ENCODE measurements at places on chromosomes 3 and 15. TPM values are rescaled to one million over a fixed set of nuclear protein-coding genes. Genes with fewer than 3 reads are reported as not detected.

DNA sequence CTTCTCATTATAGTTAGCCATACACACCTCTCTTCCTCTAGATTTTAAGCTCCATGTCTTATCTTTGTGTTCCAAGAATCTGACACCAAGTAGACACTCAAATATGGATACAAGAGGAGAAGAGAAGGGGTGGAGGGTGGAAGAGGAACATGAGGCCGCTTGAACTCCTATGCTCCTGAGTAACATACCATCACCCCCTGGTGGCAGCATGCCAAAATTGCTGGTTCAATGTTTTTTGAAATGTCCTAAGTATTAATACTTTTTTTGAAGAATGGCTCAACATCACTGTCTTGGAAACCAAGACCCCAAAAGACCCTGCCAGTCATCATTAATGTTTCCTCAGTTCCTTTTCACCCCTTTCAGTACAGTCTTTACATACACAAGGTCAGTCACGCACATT lies 71.8 kb upstream of the HACD2 start:
- no peak for DNase-seq

GRCh38 chr15:82129761-82130160 lies 83.9 kb upstream of the MEX3B start:
- DNase-seq, result no peak

DNA sequence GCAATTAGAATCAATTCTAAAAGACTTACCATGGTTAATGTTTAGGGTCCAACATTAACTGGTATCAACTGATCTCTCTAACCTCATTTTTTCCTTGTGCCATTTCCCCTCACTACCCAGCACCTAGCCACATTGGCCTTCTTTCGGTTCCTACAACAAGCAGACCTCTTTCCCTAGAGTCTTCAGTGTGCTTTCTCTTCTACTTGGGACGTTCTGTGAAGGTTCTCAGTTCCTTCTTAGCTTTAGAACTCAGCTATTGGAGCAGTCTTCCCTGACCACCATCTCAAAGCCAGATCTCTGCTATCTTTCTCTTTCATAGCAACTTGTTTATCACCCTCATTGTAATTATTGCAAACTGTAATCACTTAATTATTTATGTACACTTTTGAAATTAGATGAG lies 31.5 kb upstream of the MINDY4B start:
- no peak for DNase-seq

DNA sequence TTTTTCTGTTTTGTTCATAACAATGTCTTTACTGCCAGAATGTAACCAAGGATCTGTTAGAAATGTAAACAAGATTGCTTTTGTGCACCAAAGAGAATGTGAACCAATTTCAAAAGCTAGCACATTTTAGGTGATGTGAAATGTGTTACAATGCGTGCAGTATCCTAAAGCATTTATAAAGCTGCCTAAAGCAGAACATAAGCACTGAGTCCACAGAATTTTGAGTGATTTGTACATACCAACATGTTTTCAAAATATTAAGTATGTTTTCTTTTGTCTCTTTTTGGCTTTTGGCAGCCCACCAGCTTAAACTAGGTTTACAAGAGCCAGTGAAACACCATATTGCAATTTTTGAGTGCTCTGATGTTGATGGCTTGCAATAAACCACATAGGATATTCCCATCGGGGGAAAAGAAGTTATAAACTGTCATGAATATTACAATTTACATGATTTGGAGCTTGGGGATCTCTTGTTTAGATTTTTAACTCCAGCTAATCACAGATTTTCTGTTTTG lies 364.0 kb downstream of the ZIC1 start:
- DNase-seq, result no peak

GRCh38 chr15:41106947-41107346 lies 9.1 kb downstream of the INO80 start:
- DNase-seq, result no peak

DNA sequence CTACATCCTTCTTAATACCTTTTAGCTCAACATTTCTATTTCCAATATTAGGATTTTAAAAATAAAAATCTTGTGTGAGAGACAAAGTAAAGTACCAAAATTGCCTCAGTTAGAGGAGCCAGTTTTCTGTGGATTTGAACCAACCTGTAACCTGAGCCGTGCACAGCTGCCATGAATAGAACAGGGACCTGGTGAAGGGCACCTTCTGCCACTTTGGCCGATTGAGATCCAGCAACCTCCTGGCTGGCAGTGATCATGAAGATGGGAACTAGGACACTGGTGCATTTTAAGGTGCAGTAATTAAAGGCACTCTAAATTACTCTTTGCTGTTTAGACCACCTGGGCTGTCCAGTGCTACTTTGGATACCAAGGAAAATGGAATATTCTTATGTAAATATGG lies 34.3 kb upstream of the TRAK1 start:
- no peak for DNase-seq

GRCh38 chr3:178487752-178488151 lies 48.5 kb upstream of the KCNMB2 start:
- DNase-seq, result no peak

- peak; percentile 46 for DNase-seq
These were observed 6.1 kb upstream of the EIF2B5 start for GRCh38 chr3:184129012-184129411.

DNA sequence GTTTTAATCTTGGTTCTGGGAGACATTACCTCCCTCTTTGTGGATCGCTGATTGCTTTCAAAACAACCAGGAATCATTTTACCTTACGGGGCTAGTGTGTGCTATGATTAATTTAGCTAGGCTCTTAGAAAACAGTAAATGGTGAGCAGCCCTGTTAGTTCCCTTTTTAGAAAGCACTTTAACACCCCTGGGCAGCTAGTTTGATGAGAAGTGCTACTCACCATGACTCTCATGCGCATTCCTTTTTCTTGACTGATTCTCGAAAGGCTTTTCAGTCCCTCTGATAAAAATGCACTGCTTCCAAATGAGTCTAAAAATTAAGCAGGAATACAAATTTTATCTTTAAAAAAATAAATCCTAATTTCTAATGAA lies 75.3 kb upstream of the LEKR1 start:
- DNase-seq, result no peak

GRCh38 chr3:71868876-71869275 lies 83.9 kb upstream of the PROK2 start:
- DNase-seq, result no peak

DNA sequence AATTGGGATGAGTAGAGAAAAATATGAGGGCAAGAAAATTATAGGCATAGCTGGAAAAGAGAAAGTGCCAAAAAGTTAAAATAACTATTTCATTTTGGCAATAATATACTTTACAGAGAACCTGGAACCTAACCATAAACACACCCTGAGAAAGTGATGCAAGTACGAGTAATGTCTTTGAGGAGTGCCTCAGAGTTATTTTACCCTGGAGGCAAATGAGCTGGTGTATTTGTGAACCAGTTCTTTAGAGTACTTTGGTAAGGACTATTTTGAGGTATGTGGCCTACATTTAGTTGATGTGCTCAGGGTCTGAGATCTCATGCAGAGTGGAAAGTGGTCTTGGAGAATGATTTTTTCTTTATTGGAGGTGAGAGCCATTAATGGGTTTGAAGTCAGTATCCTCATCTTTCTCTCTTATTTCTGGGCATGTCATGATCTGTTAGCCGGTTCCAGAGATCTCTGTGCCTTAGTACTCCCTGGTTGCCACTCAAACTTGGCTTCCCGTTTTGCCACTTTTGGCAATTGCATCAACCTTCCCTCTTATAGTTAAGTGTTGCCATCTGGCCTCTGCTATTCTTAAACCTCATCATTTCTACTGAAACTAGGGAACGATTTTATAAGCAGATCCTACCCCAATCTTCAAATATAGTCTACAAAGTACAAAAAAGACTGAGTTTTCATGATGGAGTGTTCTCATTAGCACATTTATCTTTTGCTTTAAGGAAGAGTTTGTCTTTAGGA lies 145.7 kb downstream of the EPHA6 start:
- no peak for DNase-seq

DNA sequence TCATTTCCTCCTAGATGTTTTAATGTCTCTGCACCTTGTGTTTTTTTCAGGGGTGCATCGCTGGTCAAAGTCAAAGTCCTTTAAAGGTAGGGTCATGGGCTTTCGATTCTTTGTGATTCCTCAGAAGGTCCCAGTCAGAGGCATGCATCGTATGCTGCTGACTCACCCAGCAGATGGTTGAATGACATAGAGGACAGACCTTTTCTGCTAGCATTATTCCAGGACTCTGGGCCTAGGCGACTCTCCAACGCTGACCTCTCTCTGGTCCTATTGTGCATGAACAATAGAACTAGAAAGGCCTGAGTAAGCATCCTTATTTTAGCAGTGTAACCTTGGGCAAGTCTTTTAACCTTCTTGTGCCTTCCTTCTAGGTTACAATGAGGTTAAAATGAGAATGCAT lies 75.9 kb downstream of the DGKG start:
- DNase-seq, result no peak

DNA sequence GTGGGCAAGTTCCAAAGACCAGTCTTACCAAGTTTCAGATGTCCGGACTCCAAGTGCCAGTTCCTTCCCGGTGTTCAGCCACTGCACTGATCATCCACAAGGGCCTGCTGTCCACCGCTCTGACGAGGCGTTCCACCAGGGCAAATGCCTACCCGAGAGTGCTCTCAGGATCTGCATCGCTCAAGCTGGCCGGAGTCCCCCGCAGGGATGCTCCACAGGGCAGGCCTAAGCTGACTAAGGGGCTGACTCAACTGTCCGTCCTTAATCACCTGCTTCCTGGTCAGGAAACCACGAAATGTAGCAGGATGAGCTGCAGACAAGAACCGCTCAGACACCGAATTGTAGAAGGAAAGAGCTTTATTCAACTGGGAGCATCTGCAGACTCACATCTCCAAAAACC lies 341.6 kb downstream of the KCNH8 start:
- no peak for DNase-seq

DNA sequence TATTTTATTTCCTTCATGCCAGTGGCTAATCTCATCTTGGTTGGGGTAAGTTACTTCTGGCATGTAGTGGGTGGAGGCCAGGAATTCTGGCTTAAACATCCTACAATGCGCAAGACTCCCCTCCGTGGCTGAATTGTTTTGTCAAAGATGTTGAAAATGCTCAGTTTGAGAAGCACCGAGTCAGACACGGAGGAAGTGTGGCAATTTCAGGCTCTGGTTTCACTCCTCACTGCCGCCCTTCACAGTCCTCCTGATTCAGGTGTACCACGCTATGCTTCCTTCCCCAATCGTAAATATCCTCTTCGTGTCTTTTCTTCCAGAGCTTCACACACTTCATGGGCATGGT lies 150.7 kb downstream of the OPA1 start:
- DNase-seq, result no peak

- no peak for DNase-seq
These were observed 401.1 kb downstream of the NAALADL2 start for GRCh38 chr3:175260145-175260794.

DNA sequence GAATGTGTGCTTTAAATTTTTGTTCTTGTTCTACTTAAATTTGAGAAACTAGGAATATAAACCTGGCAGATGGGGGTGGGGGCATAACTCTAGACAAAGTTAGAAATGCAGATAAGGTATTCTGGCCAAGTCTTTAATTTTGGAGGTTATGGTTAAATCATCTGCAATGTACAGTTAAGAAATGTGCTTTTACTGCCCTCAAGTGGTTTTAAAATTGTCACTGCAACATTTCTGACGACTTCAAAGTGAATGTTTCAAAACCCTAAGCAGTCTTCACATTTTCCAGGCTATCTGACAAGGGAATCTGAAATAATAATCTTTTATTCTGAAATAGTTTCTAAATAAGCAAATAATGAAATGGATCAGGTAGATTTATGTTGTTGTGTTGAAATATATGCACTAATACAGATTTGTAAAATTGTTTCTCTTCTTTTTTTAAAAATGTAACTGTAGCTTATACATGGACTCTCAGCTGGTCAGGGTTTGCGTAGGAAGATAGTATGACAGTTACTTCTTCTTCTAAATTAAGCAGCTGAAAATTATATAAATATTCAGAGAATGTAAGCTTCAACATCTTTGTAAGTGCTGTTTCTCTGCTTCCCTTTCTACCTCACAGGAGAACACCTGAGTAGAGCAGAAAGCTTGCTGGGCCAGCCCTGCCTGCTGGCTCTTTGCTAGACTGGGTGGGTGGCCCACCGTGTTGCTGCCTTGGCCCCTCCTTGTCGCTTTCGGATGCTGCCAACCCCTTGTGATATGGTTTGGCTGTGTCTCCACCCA lies 45.0 kb downstream of the SUCNR1 start:
- no peak for DNase-seq

GRCh38 chr3:49803465-49804140 lies 542 bp downstream of the INKA1 start:
- DNase-seq, result peak; percentile 59

DNA sequence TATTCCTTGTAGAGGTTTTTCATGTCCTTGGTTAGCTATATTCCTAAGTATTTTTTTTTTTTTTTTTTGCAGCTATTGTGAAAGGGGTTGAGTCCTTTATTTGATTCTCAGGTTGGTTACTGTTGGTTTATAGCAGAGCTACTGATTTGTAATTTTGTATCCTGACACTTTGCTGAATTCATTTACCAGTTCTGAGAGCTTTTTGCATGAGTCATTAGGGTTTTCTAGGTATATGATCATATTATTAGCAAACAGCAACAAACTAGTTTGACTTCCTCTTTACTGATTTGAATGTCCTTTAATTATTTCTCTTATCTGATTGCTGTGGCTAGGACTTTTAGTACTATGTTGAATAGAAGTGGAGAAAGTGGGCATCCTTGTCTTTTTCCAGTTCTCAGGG lies 737.4 kb downstream of the ZNF385D start:
- DNase-seq, result no peak

- DNase-seq, result no peak
These were observed 66.6 kb upstream of the TGFBR2 start for GRCh38 chr3:30539772-30540171.

DNA sequence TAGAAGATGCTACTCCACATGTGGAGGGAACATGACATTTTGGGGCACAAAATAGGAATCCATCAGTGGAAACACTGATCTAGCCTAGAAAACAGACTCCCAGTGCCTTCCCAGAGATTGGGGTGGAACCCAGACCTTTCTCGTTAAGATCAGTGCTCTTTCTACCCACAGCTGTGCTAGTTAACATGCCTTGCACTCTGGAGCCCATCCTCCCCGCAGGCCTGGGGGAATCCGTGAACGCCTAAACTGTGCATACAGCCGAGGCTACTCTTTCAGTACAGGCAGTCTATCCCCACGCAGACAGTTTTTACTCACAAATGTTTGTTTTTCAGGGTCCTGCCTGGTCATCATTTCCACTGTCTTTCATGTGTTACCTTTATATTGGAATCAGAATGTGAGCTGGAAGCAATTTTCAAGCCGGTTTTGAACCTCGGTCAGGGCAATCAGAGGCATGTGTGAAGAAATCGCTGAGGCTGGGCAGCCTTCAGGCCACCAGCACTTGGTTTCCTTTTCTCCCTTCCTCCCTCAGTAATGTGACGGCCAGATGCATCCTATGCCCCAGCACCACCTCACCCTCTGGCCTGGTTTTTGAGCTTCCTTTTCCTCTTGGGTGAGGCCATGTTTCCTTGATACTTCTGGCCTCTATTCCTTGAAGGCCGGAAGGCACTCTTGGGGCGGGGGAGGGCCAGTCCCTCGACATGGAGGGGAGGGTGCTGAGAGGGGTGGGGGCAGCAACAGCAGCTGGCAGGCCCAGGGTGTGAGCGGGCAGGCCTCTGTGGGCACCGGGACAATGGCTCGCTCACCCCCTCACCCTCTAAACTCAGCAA lies 123.6 kb upstream of the GALNT15 start:
- DNase-seq, result no peak

Gene ATP8B4
- 98.3 TPM for total RNA-seq

Gene SHC4
- 3.0 TPM for total RNA-seq

Gene LRRC31
- not detected for total RNA-seq

Gene TTBK2
- 12.9 TPM for total RNA-seq

Gene CCRL2
- total RNA-seq, result 10.0 TPM

Gene GLDN
- not detected for total RNA-seq

Gene PDZRN3
- total RNA-seq, result not detected
